Esophagus muscularis mucosa (tissue), 4 donors: ENCODE measurements at places on chromosomes 6 and 20. TPM values are rescaled to one million over a fixed set of nuclear protein-coding genes. Genes with fewer than 3 reads are reported as not detected.

- H3K27me3 ChIP-seq: no peaks in the 10 kb centered on the region
- no peak overlapping the region for H3K4me3 ChIP-seq
- H3K27ac ChIP-seq: no peak overlapping the region
- H3K36me3 ChIP-seq: no peaks in the 10 kb centered on the region
- H3K4me1 ChIP-seq: peaks cover 7% of the 10 kb centered on the region
Measured at GRCh38 chr6:105474234-105474633, 71.4 kb upstream of the PREP start.

- no peaks in the 10 kb centered on the region for H3K27me3 ChIP-seq
- no peaks in the 10 kb centered on the region for H3K36me3 ChIP-seq
- H3K4me3 ChIP-seq: no peak overlapping the region
Measured at GRCh38 chr6:131972741-131973140, 21.6 kb upstream of the CCN2 start.

DNA sequence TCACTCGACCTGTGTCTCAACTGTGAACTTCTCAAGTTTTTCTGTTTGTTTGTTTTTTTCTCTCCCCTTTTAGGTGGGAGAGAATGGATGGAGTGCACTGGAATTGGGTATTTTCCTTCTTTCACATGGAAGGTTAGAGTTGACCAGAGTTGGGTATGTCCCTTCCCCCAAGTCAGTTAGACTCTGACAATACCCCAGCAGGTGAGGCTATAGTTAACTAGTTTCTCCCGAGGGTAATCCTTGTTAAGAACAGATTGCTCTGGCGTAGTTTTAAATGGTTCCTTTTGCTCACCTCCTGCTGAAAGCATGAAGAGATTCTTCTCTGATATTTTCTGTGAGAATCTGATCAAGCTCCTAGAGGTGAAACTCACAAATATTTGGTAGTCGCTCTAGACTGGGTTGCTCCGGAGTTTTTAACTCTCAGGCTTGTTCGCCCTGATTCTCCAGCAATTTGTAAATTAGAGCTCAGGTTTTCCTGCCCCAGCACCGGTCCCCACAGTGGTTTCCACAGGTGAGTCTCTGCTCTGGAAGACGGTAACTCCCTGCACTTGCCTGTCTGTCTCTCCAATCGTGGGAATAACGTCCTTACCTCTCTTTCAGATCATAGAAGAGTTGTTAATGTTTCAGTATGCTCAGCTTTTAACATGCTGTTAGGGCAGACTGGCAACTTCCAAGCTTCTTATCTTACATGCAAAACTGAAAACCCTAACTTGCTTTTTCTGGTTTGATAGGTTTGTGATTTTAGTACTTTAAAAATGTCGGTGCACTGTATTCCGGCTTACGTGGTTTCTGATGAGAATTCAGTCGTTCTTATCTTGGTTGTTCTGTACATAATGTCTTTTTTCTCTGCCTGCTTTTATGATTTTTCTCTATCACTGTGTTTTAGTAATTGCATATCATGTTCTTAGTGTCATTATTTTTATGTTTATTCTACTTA is 111.2 kb upstream of the HIVEP1 start:
- no peaks in the 10 kb centered on the region for H3K36me3 ChIP-seq
- H3K27me3 ChIP-seq: no peaks in the 10 kb centered on the region
- H3K4me1 ChIP-seq: no peaks in the 10 kb centered on the region
- H3K4me3 ChIP-seq: no peak overlapping the region
- no peak overlapping the region for H3K27ac ChIP-seq

- no peak overlapping the region for H3K27ac ChIP-seq
- H3K4me3 ChIP-seq: no peak overlapping the region
- DNase-seq: no peak
- no peaks in the 10 kb centered on the region for H3K36me3 ChIP-seq
- no peaks in the 10 kb centered on the region for H3K4me1 ChIP-seq
- no peaks in the 10 kb centered on the region for H3K27me3 ChIP-seq
Measured at GRCh38 chr20:51995551-51995951, 193.2 kb upstream of the SALL4 start.

DNA sequence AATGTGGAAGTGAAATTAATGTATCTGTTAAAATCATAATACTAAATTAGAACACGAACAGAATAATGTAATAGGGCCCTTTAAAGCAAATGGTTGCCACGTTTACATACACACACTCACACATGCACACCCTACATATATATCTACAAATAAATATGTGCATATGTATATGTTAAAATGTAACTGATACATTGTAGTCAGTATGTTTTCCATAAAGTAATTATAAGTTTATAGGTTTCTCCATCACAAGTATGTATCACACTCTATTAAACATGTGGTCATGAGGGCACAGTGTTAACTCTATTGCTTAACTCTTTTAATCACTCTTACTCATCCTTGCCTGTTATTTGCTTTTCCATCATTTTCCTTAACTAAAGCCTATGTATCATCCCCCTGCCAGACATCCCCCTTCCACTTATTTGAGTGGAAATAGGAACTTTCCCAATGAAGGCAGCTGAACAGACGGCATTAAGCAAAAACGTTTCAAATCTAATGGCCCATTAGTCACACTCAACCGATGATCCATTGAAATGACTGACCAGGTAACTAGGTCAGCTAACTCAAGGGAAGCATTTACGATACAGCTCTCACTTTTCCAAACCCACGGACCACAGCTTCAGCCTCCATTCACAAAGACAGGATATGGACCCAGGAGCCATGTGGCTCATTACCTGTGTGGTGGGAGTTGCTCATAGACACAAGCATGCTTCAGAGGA is 89.3 kb downstream of the HAO1 start:
- no peaks in the 10 kb centered on the region for H3K27me3 ChIP-seq
- no peaks in the 10 kb centered on the region for H3K36me3 ChIP-seq
- DNase-seq: no peak

- no peaks in the 10 kb centered on the region for H3K36me3 ChIP-seq
- H3K4me3 ChIP-seq: no peak overlapping the region
- no peaks in the 10 kb centered on the region for H3K4me1 ChIP-seq
- no peak overlapping the region for H3K27ac ChIP-seq
- no peaks in the 10 kb centered on the region for H3K27me3 ChIP-seq
- no peak for DNase-seq
Measured at GRCh38 chr20:23445596-23446217, 6.2 kb downstream of the CSTL1 start.

DNA sequence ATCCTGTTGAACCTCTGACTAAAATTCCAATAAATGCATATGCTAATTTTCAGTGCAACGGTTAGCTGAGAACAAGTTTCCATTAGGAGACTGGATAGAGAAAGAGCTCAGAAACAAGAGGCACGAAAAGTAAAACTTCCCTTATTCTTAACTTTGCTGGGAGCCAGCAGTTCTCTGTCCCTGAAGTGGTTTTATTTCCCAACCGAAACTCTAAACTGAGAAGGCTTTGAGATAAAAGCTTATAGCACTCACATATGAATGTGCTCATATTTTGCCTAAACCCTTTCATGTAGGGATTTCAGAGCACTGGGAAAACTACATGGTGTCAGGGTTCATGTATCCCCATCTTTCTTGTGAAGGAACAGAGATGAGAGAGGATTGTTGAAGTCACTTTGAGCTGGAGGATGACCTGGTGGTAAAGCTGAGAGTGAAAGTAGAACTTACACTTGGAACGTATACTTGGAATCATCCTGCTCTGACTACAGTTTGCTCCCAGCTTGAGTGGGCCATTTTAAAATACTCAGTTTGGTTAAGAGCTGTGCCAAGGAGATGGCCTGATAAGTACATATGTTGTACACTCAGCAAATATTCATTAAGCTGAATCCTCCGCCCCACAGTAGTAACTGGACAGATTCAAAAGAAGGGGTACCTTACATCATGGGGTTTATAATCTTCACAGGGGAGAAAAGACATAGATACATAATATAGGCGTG is 324.2 kb upstream of the CNR1 start:
- H3K4me3 ChIP-seq: no peak overlapping the region
- no peaks in the 10 kb centered on the region for H3K36me3 ChIP-seq
- H3K27ac ChIP-seq: no peak overlapping the region
- H3K27me3 ChIP-seq: no peaks in the 10 kb centered on the region
- no peaks in the 10 kb centered on the region for H3K4me1 ChIP-seq
- no peak for DNase-seq

- no peak overlapping the region for H3K4me3 ChIP-seq
- DNase-seq: no peak
- no peaks in the 10 kb centered on the region for H3K27me3 ChIP-seq
- H3K27ac ChIP-seq: no peak overlapping the region
- H3K4me1 ChIP-seq: peaks cover 11% of the 10 kb centered on the region
- no peaks in the 10 kb centered on the region for H3K36me3 ChIP-seq
Measured at GRCh38 chr6:56866917-56867522, 87.9 kb upstream of the BEND6 start.

The NOX3 gene
- not detected for total RNA-seq

The EPB41L1 gene
- 53.8 TPM for total RNA-seq

The TPBG gene
- total RNA-seq: 118 TPM

The CST4 gene
- not detected for total RNA-seq

The BPIFB4 gene
- not detected for total RNA-seq

The RBM24 gene
- 10.9 TPM for total RNA-seq
